Cardiac atrium fibroblast (primary cell): ENCODE measurements at places on chromosomes 5 and 9. TPM values are rescaled to one million over a fixed set of nuclear protein-coding genes. Genes with fewer than 3 reads are reported as not detected.

The MYMK gene
- total RNA-seq: not detected in 2 replicates

The CSF2 gene
- 2.3 TPM in 1 of 2 replicates, not detected in the other for total RNA-seq

The MACIR gene
- 11.2 and 18.3 TPM in 2 replicates for total RNA-seq

The ATP10B gene
- not detected in 2 replicates for total RNA-seq

The TAF1L gene
- total RNA-seq: not detected in 2 replicates

The IL6ST gene
- total RNA-seq: 580 and 1,046 TPM in 2 replicates

The CCDC180 gene
- under 0.01 TPM in 1 of 2 replicates, not detected in the other for total RNA-seq

The GABRA1 gene
- total RNA-seq: not detected in 2 replicates

The TNFSF15 gene
- 0.16 TPM in 1 of 2 replicates, not detected in the other for total RNA-seq

The TRIM14 gene
- 1.8 and 2.6 TPM in 2 replicates for total RNA-seq

The DBH gene
- total RNA-seq: not detected in 2 replicates

The PRSS3 gene
- 6.2 and 8.1 TPM in 2 replicates for total RNA-seq

The OR1Q1 gene
- total RNA-seq: not detected in 2 replicates

The GAPT gene
- total RNA-seq: not detected in 2 replicates

The GFI1B gene
- under 0.01 TPM in 1 of 2 replicates, not detected in the other for total RNA-seq

The TXNDC8 gene
- not detected in 2 replicates for total RNA-seq

The PCDHAC2 gene
- under 0.01 and 0.49 TPM in 2 replicates for total RNA-seq

The LVRN gene
- 0.16 TPM in 1 of 2 replicates, not detected in the other for total RNA-seq

The PDCD1LG2 gene
- total RNA-seq: 11.6 and 14.3 TPM in 2 replicates

The TMEM252 gene
- not detected in 2 replicates for total RNA-seq

The PCDHB14 gene
- total RNA-seq: 0.54 and 1.5 TPM in 2 replicates

The IL13 gene
- total RNA-seq: 1.3 TPM in 1 of 2 replicates, not detected in the other

The SPINK4 gene
- not detected in 2 replicates for total RNA-seq

The SCGB3A2 gene
- not detected in 2 replicates for total RNA-seq

The KIF2A gene
- total RNA-seq: 20.8 and 24.6 TPM in 2 replicates

The CYSTM1 gene
- total RNA-seq: 35.6 and 61.1 TPM in 2 replicates

The PCDHB10 gene
- 0.16 and 0.18 TPM in 2 replicates for total RNA-seq

The C5orf52 gene
- total RNA-seq: not detected in 2 replicates

The DAP gene
- 33.2 and 48.9 TPM in 2 replicates for total RNA-seq

The PCDHGB3 gene
- total RNA-seq: 1.8 and 2.4 TPM in 2 replicates

The RNF208 gene
- 0.16 TPM in 1 of 2 replicates, not detected in the other for total RNA-seq

The POLR1E gene
- total RNA-seq: 20.8 and 26.4 TPM in 2 replicates

The ALDH1B1 gene
- 16.2 and 26.1 TPM in 2 replicates for total RNA-seq

The SLC34A3 gene
- not detected in 2 replicates for total RNA-seq

The NUTM2G gene
- total RNA-seq: not detected in 2 replicates

The ESM1 gene
- 1.8 and 16.4 TPM in 2 replicates for total RNA-seq

The LCN9 gene
- total RNA-seq: not detected in 2 replicates

The CCL19 gene
- total RNA-seq: not detected in 2 replicates

The SLC6A7 gene
- not detected in 2 replicates for total RNA-seq

The FGF18 gene
- 0.49 TPM in 1 of 2 replicates, not detected in the other for total RNA-seq

The ABO gene
- total RNA-seq: not detected in 2 replicates

The UCK1 gene
- total RNA-seq: 34.5 and 35.8 TPM in 2 replicates

The MEIKIN gene
- not detected in 2 replicates for total RNA-seq

The SLC4A9 gene
- not detected in 2 replicates for total RNA-seq

The STPG3 gene
- total RNA-seq: not detected in 2 replicates

The GLRA1 gene
- total RNA-seq: not detected in 2 replicates

The DMRTA1 gene
- not detected in 2 replicates for total RNA-seq

The CDHR2 gene
- not detected in 2 replicates for total RNA-seq

The SEMA6A gene
- total RNA-seq: 2.0 and 8.9 TPM in 2 replicates

The SLC36A2 gene
- not detected in 2 replicates for total RNA-seq

The TMED9 gene
- 178 and 244 TPM in 2 replicates for total RNA-seq
